ENCODE measurements at places on chromosomes 7 and 10.
A peak's percentile ranks its signal among the peaks of the same experiment; 100 is the strongest.

DNA sequence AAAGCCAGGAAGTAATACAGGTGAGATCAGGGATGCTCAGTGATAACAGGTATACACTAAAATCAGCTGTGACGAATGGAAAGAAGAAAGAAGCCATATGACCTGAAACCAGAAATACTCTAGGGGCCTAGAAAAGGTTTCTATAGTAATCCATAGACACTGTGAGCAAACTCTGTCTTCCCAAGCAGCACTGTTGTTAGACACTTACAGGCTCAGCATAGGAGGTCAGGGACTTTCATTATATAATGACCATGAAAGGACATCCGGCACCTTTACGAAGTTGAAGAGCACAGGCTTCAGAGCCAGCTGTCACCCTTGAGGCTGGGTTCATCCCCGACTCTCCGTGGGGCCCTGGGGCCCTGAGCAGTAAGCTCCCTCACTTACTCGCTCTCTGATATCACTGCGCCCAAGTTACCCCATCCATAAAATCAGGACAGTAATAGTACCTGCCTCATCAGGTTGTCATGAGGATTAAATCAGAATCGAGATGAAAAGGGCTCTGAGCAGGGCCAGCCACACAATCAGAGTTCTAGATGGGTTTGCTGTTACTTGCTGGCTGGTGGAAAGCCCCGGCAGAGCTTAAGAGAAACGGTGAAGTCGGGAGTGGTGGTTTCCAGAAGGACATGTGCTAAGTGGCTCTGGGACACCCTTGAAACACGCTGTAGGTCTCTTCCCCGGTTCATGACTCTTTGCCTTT is 79.5 kb downstream of the ITIH5 start:
- no peak for DNase-seq

DNA sequence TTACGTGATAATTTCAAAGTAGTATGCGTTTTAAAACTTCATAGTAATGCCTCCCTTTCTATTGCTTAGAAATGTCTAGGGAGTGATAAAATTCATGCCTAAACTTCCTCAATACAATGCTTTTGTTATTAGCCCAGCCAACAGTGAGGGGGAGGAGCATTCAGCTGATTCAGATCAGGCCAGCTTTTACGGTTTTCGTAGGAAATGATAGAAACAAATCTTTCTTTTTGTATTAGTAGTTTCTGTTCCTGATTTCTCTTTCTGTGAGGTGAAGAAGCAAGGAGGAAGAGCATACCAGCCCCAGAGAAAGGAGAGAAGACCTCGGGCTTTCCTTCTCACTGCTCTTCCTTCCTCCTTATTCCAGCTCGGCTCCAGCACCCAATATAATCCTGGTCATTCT is 35.2 kb upstream of the ITPRID1 start:
- no peak for DNase-seq

DNA sequence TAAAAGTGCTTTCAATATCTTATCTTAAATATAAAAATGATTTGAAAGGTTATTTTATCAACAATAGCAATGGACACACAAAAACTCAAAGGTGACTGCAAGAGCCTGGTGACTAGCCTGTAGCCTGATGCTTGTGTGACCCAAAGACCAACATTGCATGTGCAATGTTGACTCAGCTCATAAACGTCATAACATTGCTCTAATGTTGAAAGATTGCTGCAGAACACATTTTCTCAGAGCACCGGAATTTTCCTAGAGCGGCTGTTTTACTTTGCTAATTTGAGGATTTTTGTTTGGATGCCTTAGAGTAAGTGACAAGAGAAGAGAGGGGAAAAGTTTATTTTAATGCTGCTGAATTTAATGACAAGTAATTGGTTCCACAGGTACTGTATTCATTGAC is 107.1 kb downstream of the RAB18 start:
- no peak for DNase-seq

DNA sequence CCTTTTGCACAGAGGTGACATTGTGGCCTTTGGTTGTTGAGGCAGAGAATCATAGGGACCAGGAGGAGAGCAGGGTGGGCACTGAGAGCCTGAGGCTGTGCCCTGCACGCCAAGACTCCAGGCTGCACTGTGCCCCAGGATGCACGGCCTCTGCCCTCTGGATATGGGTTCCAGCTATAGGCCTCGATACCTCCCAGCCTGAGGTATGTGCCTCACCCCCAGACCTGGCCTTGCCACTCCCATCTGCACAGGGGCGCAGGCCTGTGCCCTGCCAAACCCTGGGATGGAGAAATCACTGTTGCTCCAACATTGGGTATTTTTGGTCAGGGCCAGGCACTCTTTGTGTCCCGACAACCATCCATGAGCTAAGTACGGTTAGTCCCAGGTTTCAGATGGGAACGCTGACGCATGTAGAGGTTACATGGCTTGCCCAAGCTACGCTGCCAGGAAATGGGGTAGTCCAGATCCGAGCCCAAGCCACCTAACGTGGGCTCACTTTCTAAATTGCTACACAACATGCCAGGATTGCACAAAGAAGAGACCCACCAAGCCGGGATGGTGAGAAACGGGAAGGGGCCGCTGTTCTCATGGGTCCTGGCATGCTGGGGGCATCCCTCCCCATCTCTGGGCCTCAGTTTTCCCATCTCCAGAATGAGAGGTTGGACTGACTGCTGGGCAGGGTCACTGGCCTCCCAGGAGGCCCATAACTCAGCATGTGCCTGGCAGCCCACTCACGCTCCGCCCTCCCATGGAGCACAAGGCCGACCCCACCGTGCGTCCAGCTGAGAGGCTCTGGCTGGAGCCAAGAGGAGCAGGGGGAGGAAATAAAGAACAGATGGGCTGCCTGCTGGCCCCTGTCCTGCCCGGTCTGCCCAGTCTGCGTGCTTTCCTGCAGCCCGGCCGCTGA is 44.2 kb downstream of the ZCCHC24 start:
- no peak for DNase-seq

GRCh38 chr7:101420436-101420835 is 57.8 kb downstream of the COL26A1 start:
- DNase-seq = no peak

GRCh38 chr7:69756235-69756634 is 158.0 kb downstream of the AUTS2 start:
- DNase-seq = no peak

DNA sequence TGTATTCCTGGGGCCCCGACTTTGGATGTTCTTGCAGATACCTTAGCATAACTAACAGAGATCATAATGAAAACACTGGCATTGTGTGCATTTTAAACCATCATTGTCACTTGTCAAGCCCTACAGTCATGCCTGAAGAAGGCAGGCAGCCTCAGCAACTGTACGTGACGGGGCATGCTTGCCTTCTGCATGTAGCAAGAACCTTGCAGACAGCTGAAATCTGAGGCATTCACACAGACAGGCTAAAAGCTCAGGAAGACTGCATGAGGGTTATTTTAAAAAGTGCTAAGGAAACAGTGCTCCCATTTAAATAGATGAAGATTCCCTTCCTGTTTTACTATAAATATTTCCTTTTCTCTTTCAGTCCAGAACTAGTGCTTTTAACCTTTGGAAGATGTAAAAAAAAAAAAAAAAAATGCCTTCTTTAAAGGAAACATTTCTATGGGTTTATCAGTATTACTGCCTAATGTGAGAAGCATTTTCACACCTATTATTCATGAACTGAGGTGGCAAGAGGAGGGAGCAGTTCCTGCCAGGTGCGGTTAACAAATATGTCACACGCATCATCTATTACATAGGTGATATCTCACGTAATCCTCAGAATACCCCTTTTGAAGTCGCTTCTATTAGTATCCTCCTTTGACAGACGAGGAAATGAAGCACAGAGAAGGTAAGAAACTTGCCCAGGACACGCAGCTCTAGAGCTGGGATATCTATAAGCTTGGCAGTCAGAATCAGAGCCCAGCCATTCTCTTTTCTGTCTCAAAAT is 88.1 kb downstream of the PRKCQ start:
- peak; percentile 10 for DNase-seq

DNA sequence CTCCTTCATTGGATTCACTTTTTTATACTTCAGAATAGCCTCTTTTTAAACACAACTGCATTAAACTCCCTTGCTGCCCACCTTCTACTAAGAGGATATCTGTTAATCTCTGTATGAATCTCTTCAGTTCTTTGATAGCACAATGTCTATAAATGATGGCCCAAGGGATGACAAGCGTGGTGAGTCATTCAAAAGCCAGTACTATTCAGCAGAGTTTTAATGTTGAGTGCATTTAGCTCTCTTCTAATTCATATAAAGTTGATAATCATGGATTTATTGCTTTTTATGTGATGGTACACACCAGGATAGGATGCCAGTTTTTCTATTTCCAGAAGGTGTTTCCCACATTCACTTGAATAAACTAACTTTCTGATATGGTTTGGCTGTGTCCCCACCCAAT is 57.4 kb upstream of the HECTD2 start:
- DNase-seq = no peak

DNA sequence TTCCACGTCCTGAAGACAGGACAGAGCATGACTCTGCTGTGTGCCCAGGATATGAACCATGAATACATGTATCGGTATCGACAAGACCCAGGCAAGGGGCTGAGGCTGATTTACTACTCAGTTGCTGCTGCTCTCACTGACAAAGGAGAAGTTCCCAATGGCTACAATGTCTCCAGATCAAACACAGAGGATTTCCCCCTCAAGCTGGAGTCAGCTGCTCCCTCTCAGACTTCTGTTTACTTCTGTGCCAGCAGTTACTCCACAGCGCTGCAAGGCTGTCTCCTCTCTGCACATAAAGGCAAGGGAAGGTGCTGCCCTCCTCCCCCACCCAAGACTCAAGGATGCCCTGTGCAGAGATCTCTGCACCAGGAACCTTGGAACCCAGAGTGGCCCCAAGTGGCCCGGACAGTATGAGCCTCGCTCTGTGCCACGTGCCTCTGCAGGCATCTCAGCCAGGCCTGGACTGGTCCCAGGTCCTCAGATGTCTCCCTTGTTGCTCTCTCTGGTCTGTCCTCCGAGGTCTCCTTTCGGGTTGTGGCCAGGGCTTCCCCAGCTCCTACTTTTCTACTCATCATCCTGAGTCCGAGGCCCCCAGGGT is 230.3 kb upstream of the PRSS58 start:
- DNase-seq = no peak

GRCh38 chr10:35797187-35797586 is 155.1 kb upstream of the FZD8 start:
- DNase-seq = no peak

- no peak for DNase-seq
Observed at GRCh38 chr7:11706666-11707605, 125.1 kb downstream of the THSD7A start.

GRCh38 chr7:70761711-70762328 is 370.1 kb upstream of the GALNT17 start:
- DNase-seq = no peak

GRCh38 chr10:126059076-126059826 is 162.9 kb downstream of the FANK1 start:
- DNase-seq = no peak

DNA sequence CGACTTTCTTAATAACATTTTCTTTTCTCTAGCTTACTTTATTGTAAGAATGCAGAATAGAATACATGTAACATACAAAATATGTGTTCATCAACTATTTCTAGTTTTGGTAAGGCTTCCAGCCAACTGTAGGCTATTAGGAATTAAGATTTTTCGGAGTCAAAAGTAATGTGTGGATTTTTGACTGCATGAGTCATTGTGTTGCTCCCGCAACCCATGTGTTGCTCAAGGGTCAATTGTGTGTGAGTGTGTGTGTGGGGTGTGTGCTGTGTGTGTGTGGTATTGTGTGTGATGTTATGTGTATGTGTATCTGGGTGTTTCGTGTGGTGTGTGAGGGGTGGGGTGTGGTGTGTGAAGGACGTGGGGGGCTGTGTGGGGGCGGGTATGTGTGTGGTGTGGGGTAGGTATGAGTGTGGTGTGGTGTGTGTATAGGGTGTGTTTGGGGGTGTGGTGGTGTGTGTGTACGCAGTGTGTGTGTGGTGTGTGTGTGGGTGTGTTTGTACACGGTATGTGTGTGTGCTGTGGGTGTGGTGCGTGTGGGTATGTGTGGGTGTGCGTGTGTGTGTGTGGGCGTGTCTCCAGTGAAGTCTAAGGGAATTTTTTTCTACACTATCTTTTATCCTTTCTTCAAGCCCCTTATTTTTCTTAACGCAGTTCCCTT is 60.5 kb downstream of the RSU1 start:
- DNase-seq = no peak

DNA sequence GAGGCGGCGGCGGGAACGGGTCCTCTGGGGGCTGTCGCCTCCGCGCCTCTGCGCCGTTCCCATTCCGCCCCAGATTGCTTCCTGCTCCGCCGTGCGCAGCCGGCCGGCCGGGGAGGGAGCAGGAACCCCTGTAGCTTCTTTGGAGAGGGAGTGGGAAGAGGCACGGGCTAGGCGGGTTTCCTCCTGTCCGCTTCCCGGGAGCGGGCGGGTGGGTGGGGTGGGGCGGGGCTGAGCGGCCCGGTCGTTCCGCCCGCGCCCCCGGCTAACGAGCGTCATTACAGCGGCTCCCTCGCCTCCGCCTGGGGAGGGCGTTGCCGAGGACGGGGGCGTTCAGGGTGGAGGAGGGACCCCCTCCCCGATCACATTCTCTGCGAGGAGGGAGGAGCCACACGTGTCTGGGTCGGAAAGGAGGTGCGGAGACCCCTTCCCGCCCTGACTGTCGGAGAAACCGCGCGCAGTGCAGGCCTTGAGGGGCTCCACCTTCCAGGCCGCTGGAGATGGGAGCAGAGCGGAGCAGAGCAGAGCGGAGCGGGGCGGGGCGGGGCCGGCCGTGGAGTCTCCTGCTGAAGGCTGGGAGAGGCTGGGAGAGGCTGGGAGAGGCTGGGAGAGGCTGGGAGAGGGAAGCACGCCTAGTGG is 39.7 kb downstream of the AGAP3 start:
- no peak for DNase-seq

DNA sequence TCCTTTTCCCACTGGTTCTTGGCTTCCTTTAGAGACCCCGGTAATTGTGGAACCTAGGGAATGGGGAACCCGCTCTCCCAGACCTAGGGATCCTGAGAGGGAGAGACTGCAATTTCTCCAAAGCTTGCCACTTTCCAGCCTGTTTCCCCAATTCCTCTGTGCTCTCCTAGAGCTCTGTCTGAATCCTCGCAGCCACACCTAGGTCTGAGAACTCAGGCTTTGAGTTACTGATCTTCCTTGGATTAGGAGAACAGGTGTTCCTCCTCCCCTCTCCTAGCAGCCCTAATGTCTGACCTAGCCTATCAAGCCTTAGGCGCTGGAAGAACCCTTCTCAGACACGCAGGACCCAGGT is 20.0 kb downstream of the WNT8B start:
- no peak for DNase-seq

GRCh38 chr10:11429439-11430052 is 181.9 kb downstream of the USP6NL start:
- DNase-seq = no peak

GRCh38 chr10:96910488-96911395 is 78.6 kb downstream of the LCOR start:
- no peak for DNase-seq

GRCh38 chr10:72333112-72334015 is 21.4 kb downstream of the DNAJB12 start:
- no peak for DNase-seq

- DNase-seq = no peak
Observed at GRCh38 chr7:67413670-67414069, 417.0 kb downstream of the TYW1 start.

GRCh38 chr7:74148491-74148890 is 25.7 kb upstream of the EIF4H start:
- DNase-seq = no peak

GRCh38 chr7:26441002-26441521 is 149.4 kb downstream of the SNX10 start:
- no peak for DNase-seq

All from stimulated activated CD8-positive, alpha-beta memory T cell treated with anti-CD3 and anti-CD28 coated beads, Interleukin-7, amount 100 ng/mL, for 1 hour (primary cell).